Esophagus squamous epithelium (tissue), 5 donors: ENCODE measurements at places on chromosomes 5 and 9.

- no peak overlapping the region for H3K4me3 ChIP-seq
- H3K27ac ChIP-seq = no peak overlapping the region
- H3K4me1 ChIP-seq = peaks cover 4% of the 10 kb centered on the region
- H3K27me3 ChIP-seq = no peaks in the 10 kb centered on the region
Measured at GRCh38 chr5:148146487-148146886, 21.9 kb upstream of the SPINK14 start.

GRCh38 chr5:111762895-111763294, 5.9 kb upstream of the NREP start:
- H3K36me3 ChIP-seq = no peaks in the 10 kb centered on the region
- no peak overlapping the region for H3K27ac ChIP-seq
- DNase-seq = no peak

DNA sequence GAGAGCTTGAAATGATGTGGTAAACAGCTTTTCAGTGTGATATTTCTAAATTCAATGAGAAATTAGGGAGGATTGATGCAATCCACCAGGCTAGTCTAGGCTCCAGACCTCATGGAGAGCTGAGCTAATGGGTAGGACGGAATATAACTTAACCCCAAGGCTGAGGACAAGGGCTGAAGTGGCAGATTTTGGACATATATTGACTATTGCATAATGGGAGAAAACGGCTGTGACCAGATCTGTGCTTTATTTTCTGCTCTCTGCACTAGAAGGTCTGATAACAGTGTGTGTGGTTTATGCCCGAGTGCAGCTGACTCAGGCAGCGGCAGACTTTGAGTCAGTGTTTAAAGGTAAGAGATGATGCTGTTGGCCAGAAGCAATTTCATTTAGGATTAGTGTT, 70.6 kb downstream of the ACTBL2 start:
- no peak overlapping the region for H3K27ac ChIP-seq
- H3K27me3 ChIP-seq = no peaks in the 10 kb centered on the region
- no peaks in the 10 kb centered on the region for H3K36me3 ChIP-seq
- H3K4me3 ChIP-seq = no peak overlapping the region

DNA sequence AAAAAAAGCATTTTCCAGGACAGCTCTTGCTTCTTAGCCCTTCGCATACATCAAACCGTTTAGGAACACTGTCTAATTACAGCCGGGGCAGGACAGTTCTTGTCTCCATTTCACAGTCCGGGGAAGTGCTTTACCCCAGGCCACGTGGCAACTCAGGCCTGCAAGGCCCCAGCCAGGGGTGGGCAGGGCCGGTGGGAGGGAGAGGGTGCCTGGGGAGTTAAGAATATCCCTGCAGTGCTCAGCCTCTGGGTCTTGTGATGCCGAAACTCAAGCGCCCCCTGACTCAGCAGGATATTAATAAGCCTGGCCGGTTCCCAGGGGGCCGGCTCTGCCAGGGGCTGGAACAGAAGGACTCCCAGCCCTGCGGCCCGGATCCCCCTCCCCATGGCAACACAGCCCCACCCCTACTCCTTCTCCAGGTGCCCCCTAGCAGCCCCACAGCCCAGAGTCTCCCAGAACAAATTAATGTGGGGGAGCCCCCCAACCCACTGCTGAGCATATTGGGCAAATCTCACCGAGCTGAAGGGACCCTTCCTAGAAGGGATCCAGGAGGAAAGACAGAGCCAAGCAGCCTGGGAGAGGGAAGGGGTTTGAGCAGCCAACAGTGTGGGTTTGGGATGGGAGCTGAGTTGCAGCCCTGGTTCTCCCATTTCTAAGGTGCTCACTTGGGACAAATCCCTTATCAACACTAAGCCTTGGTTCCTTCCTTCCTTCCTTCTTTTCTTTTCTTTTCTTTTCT, 45.3 kb downstream of the PLPP7 start:
- no peak overlapping the region for H3K27ac ChIP-seq
- peaks cover 3% of the 10 kb centered on the region for H3K27me3 ChIP-seq
- no peak for DNase-seq
- H3K36me3 ChIP-seq = no peaks in the 10 kb centered on the region
- H3K4me3 ChIP-seq = no peak overlapping the region

GRCh38 chr5:143284521-143284920, 119.0 kb downstream of the NR3C1 start:
- H3K27ac ChIP-seq = no peak overlapping the region
- H3K27me3 ChIP-seq = no peaks in the 10 kb centered on the region
- no peaks in the 10 kb centered on the region for H3K4me1 ChIP-seq

DNA sequence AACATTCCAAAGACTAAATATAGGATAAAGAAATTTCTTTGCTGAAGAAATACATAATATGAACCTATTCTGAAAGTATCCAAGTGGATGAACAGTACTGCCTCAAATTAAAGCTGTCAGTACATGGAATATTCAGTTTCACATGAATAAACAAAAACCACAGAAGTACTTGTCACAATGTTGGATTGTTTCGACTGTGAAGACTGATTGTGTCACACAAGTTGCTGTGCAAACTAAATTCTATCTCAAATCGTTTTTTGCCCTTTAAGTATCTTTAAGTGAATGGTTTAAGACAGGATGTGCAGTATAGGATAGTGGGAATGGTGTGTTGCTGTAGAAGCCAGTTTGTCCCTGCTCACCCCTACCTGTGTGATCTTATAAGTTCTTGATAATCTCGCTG, 137.4 kb upstream of the OTULINL start:
- no peaks in the 10 kb centered on the region for H3K4me1 ChIP-seq
- no peak for DNase-seq
- H3K36me3 ChIP-seq = no peaks in the 10 kb centered on the region
- H3K4me3 ChIP-seq = no peak overlapping the region
- no peak overlapping the region for H3K27ac ChIP-seq
